ENCODE measurements at places on chromosomes 7 and 10.

DNA sequence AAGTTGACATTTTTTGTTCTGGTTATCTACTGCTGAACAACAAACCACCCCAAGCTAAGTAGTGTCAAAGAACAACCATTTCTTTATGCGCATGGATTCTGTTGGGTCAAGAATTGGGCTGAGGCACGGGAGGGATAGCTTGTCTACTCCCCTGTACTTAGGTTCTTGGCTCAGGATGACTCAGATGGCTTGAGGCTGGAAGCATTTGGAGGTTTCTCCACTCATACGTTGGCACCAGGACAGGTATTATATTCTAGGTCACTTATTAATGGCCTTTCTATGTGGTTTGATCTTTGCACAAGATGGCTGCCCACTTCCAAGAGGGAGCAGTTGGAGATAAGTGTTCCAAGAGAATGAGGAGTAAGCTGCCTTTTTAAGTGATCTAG lies 11.8 kb upstream of the TFAM start:
- no peak for DNase-seq

- no peak for DNase-seq
Measured at GRCh38 chr10:88164471-88164870, 301.0 kb downstream of the PTEN start.

GRCh38 chr7:92875719-92876118 lies 39.3 kb upstream of the CDK6 start:
- no peak for DNase-seq

GRCh38 chr10:26478061-26478460 lies 39.9 kb downstream of the APBB1IP start:
- no peak for DNase-seq

DNA sequence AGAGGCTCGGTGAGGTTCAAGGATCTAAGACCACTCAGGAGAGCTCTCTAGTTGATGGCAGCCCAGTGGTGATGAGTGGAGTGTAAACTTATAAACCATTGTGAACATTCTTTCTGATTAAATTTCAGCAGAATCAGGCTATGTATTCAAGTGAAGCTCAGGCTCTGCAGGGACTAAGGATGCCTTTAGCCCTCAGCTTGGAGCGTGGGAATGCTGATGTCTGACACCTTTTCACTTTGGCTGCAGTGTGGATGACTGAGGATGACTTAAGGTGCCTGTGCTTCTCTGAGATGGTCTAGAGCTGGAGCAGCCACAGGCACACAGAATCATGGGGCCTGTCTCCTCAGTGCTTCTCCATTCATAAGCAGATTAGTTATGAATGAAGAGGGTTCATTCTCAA lies 150.4 kb downstream of the SORCS3 start:
- no peak for DNase-seq
